ENCODE measurements at places on chromosomes 2 and 18. TPM values are rescaled to one million over a fixed set of nuclear protein-coding genes. Genes with fewer than 3 reads are reported as not detected.

DNA sequence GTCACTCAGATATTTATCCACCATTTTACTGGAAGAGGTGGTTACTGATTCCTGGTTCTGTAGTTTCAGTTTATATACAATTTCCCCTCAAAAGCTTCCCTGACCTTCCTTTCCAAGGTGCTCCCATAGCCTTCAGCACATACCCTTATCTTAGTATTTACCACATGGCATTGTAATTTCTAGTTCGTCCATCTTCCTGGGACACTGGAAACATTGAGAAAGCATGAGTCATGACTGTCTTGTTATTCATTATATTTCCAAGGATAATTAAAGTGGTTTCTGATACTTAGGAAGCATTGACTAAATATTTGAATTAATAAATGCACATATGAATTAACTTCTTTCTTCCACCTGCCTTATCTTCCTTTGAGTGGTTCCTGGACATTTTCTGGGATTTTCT lies 203.8 kb downstream of the ETAA1 start:
- no peak for DNase-seq

- DNase-seq, result peak; percentile 70
These were observed 237.6 kb upstream of the APCDD1 start for GRCh38 chr18:10216791-10217190.

DNA sequence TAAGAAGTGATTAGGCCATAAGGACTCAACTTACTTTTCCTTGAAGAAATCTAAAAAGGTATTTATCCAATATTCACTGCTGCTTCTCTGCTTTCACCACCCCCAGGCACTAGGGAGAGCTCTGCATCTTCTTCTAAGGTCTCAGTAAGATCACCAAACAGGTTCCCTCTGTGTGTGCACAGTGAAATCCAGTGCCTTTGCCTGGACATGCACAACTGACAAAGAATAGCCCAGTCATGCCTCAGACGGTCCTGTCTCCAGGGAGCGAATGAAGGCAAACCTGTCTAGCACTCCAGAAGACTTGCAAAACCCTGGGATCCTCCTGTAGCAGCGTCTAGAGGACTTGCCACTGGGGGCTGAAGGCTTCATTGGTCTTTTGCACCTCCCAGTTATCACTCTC lies 344.5 kb upstream of the LRATD1 start:
- no peak for DNase-seq

GRCh38 chr18:25144820-25145219 lies 207.1 kb downstream of the ZNF521 start:
- peak; percentile 53 for DNase-seq

DNA sequence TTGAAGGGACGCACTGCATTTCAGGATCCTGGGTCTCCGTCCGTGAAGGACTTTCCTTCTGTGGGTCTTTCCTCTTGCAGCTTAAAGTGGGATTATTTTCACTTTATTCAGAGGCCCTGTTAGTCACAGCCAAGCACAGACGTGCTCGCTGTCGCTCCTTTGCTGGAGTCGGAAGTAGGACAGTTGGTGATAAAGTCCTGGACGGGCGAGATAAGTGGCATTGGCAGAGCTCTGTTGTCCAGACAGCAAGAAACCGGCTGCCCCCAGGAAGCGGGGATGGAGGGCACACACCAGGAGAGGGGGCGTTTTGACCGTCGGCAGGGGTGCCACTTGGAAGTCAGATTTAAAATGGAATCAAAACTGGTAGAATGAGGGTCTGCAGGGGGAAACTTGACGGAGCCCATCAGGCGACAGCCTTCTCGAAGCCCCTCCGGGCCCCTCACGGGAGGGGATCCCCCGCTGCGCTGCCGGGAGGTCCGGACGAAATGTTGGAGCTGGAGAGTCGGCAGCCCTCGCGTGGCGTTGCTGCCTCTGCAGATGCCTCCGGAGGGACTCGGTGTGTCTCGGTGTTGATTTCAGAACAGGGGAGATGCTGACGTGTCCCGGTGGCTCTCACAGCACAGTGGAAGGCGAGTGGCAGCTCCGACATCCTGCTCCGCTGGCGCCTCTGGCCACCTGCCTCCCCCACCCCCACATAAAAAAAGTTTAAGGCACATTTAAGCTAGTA lies 124.2 kb downstream of the NFATC1 start:
- DNase-seq, result no peak

DNA sequence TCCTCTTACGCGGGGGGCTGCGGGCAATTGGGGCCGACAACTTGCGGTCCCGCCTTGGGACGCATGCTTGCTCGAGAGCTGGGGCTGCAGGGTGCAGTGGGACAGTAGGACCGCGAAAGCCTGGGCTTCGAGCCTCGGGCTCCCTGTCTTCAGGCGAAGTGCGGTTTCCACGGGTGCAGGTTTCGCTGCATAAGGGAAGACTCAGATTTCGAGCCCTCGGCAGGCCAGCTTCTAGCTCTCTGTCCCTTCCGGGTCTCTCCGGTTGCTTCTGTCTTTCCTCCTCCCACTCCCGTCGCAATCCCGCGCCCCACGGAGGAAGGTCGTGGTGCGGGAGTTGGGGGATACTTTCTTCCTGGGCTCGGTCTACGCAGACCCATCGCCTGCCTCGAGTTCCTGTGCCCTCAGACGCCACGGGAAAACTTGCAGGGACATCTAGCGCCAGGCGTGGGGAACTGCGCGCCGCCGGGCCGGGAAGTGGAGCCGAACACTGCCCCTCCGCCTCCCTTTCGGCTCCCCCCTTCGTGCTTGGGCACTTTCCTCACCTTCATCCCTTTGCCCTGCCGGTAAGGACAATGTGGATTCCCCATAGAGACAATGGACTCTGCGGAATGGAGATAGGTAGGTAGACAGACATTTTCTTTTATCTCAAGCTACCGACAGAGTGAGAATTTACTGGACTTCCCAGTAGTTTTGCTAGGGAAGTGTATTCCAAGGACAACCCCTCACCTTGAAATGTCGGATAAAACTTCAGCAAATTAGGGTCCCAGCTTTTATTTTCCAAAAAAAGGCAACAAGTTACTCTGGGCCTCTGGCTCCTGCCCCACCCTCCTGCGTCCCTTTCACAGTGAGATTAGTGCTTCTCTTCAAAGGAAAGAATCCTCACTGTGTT lies 4.2 kb upstream of the HOXD13 start:
- peak; percentile 44 for DNase-seq

DNA sequence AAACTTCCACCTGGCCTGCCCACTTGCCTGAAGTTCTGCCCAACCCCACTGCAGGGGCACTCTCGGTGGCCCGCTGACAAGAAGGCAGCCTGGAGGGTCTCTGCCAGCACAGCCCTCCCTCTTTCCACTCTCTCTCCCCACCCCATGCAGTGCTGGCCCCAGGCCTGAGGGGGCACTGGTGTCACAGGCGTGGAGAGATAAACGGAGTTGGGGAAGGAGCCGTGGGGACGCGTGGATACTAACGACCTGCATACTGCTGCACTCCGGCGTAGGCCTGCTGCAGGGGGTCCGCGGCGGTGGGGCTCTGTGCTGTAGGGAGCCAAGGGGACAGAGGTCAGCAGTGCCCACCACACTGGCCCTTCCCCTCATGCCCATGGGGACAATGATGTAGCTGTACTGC lies 299.3 kb downstream of the CELF4 start:
- DNase-seq, result no peak

DNA sequence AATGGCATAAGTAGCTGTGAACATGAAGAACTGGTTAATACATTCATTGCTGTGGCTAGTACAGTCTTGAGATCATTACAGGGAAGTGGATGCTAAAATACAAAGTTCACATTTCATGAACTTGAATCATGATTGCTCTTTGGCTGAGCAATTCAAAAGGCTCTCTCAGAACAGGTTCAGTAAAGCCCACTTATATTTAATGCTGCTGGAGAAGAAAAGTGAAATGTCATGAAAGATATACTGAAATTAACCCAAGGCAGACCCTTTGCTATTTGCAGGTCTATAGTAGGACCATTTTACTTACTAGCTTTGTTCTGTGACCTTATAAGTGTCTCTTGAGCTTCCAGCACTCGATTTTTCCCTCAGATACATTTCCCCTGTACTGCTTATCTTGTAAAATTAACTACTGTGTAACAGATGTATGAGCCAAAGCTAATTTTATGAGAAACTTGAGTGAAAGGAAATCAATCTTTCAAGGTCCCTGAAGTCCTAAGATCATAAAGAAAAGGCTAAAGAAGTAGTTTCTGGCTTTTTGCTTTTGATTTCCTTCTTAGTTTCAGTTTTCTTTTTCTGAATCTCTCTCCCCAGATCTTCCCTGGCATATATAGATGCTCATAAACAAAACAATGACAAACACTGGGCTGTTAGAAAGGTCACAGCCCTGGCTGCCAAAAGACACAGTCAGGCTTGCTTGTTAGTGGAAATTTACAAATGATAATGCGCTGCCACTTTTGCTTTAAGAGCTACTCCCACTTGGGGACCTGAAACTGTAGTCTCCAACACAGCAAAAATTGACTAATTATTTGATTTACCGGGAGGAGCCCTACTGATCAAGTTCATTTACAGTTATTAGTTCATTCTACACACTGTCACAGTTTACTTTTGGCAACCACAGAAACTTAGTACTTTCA lies 132.7 kb upstream of the XPO1 start:
- DNase-seq, result peak; percentile 63

DNA sequence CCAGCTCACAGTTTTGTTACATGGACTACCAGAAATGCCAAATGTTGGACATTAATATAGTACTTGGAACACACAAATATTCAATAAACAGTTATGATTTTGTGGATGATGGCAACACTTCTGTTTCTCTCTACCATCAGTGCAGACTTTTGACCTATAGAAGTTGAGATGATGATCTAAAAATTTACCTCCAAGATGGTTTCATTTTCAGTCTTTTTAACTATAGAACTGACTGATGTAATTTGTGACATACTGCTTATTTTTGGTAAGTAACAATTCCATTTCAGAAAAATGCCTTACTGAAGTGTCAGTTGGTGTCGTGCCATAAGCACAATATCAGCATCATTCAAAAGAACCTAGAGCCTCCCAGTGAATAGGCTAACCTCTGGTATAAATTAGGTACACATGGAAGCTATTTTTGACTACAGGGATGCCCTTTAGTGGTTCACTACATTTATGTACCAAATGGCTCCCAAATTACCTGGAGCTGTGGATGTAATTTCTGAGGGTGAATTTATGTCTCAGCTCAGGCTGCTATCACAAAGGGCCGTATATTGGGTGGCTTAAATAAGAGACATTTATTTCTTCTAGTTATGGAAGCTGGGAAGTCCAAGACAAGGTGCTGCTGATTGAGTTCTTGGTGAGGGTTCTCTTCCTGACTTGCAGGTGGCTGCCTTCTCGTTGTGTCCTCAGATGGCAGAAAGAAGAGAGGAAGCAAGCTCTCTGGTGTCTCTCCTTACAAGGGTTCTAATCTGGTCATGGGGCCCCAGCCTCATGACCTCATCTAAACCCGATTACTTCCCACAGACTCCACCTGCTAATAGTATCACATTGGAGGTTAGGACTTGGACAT lies 66.5 kb downstream of the ALPK2 start:
- no peak for DNase-seq

DNA sequence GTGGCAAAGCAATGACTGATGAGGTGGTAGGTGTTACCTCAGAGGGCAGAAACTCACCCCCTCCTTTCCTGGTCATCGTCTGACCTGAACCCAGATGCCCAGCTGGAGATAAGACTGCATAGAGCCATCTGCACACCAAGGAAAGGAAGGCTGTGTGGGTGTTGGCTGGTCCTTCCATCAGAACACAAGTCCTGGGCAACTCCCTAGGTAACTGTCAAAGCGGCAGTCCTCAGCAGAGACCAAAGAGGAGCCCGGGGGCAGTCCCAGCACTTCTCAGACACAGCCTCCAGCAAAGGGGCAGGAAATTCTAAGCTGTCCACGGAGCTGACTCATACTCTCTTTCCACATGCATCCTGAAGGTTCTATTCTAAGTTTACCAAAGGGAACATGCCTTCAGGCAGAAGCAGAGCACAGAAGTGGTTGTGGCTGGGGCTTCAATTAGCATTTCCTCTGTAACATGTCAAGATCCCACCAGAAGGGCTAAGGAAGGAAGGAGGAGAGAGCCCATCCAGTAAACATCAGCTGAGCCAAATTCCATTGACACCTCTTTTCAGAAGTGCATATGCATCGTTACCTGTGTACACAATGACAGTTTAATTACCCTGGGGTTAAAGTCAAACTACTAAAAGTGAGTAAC lies 54.7 kb downstream of the SPRED2 start:
- peak; percentile 82 for DNase-seq

- DNase-seq, result no peak
These were observed 5.7 kb upstream of the ALS2 start for GRCh38 chr2:201786471-201786870.

GRCh38 chr2:121539750-121540469 lies 9.2 kb downstream of the RNU4ATAC start:
- no peak for DNase-seq

GRCh38 chr2:163675388-163675787 lies 60.4 kb downstream of the FIGN start:
- DNase-seq, result no peak

DNA sequence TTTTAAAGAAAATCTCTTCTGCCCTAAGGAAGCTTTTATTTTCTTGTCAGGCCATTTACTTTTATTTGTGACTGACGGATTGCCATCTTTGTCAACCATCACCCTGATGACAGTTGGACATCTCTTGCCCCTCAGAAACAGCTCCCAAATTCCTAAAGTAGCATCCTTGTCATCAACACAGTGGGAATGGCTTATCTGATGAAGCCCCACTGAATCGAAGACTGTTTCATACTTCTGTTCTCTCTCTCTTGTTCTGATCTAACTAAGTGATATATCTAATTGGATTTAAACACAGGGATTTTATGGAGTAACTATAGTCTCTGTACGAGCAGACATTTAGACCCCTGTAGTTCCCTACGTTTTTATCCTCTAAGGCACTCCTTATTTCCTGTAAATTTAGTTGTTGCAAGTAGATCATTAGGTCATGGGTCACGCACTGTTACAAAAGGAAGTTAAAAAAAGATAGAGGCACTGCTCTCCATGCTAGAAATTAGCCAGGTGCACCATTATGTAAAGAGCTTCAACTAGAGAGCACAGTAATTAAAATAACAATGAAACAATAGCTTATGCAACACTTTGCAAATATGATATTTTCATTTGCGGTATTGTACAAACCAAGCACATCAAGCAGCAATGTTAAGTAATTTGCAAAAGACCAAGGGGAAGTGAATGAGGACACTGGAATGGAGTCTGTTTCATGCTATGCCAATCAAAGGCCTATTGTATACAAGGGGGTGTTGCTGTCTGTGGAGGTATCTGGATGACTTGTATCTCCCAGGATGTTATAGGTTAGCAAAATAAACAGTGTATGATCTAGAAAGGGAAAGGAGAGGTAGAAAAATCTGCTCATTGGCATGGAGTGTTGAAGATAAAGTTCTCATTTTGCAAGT lies 284.7 kb downstream of the LRRTM1 start:
- no peak for DNase-seq

DNA sequence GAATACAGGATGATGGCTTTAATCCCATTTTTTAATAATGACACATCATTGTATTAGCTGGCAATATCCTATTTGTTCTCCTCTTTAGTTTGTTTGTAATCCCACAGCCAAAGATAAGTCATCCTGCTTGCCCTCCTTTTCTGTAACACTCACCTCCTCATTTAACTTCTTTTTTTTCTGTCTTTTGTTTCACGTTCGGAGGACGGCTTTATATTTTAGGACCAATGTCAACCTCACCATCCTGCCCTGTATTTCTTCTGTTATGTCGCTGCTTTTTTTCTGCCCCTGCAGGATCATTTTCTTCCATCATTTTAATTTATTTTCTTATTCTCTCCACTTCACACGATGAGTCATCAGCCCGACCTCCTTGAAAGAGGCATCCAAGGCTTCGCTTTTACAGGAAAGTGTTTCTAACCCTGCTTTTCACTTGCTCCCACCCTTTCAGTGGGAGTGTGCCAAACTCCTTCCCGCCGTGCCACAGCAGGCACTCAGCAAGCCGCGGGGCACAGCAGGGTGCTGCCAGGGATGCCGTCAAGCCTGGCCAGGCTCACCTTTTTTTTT lies 11.4 kb downstream of the RAB31 start:
- peak; percentile 65 for DNase-seq

Gene TRIM43
- not detected for total RNA-seq

Gene SALL3
- not detected for total RNA-seq

Gene NGEF
- total RNA-seq, result not detected

Gene COL4A4
- total RNA-seq, result 0.36 TPM

Data from myocyte (in vitro differentiated cells).